ENCODE measurements at places on chromosomes 3 and 15.
A peak's percentile ranks its signal among the peaks of the same experiment; 100 is the strongest.

DNA sequence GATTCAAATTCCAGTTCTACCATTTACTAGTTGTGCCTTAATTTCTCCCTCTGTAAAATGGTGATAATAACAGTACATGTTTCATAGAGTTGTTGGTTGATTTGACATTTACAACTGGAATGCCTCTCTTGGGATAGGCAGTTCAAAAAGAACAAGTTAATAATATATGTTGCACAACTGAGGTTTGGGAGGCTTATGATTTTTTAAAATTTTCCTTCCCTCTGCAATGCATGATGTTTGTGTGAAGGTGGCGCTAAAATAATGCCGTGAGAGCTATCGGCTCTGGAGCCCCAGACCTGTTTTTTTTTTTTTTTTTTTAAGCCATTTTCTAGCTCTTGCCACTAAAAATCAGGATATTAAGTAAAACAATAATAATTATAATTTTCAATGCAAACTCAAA lies 18.6 kb downstream of the DNAJB11 start:
- no peak for DNase-seq

DNA sequence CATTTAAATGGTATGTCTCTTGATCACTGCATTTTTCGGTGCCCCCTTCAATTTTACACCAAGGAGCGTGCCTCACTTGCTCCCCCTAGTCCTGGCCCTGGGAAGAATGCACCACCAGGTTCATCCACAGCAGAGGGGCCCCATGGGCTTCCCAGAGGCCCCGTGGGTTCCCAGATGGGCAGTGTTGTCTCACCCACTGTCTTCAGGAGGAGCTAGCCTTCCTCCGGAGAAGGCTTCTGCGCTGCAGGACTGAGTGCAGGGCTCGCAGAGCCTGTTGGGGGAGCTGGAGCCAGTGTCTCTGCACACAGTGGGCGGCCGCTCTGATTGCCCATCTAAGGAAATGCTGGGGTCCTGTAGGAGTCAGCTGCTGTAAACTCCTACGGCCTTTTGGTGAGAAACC lies 45.9 kb downstream of the POLR2M start:
- DNase-seq, result no peak

GRCh38 chr15:55552926-55553325 lies 35.2 kb downstream of the PYGO1 start:
- DNase-seq, result no peak

- no peak for DNase-seq
Observed at GRCh38 chr3:98371853-98372252, 18.2 kb downstream of the OR5K4 start.

DNA sequence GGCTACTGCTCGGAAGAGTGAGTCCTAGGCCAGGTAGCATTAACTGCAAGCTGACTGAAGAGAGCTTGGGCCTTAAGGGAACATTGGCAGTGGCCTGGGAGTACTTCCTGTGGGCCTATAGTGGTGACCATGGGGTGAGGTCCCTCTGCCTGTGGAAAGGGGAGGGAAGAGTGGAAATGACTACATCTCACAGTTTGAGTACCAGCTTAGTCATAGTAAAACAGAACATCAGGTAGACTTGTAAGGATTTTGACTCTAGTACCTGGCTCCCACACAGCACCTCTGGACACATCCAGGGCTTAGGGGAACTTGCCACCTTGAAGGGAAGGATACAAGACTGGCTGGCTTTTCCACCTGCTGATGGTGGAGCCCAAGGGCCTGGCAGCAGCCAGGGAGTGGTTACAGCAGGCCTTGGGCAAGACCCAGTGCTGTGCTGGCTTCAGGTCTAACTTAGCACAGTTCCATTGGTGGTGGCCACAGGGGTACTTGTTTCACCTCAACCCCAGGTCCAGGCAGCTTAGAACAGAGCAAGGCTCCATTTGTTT lies 147.8 kb downstream of the SLC9A9 start:
- DNase-seq, result no peak

DNA sequence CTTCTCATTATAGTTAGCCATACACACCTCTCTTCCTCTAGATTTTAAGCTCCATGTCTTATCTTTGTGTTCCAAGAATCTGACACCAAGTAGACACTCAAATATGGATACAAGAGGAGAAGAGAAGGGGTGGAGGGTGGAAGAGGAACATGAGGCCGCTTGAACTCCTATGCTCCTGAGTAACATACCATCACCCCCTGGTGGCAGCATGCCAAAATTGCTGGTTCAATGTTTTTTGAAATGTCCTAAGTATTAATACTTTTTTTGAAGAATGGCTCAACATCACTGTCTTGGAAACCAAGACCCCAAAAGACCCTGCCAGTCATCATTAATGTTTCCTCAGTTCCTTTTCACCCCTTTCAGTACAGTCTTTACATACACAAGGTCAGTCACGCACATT lies 71.8 kb upstream of the HACD2 start:
- DNase-seq, result peak; percentile 32

DNA sequence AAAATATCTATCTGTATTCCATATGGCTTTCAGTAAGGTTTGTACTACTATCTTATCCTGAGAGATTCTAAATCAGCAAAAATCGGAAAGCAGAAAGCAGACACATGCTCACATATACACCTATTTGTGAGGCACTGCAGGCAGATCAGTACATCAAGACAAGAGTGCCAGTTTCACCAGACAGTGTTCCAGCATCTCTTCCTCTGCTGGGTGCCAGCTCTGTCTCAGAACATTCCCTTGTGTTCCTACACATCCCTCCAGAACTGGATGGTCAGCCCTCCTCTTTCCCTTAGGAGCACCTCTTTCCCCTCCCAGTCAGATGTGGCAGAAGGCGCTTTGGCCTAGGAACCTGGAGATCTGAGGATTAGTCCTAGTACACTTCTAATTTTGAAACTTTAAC lies 121.3 kb upstream of the IL12A start:
- no peak for DNase-seq

DNA sequence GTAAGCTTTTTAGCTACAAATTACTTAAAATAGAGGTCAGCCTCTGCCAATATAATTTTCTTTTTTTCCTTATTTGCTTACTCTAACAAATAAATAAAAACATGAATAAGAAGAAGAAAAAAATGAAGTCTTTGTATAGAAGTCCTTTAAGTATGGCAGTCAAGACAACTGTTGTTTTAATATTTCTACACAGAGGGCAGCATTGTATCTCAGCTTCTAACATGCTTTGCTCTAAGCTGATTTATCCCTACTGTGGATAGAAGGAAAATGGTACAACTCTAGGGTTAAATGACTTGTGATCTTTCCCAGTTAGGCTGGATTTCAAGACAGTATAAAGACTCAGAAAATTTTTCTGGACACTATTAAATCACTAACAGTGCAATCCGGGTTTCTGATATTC lies 104.3 kb upstream of the MEIS2 start:
- no peak for DNase-seq

- DNase-seq, result no peak
Observed at GRCh38 chr3:53944028-53944427, 52.4 kb upstream of the SELENOK start.

- DNase-seq, result no peak
Observed at GRCh38 chr3:141102372-141102771, 51.2 kb downstream of the SPSB4 start.

DNA sequence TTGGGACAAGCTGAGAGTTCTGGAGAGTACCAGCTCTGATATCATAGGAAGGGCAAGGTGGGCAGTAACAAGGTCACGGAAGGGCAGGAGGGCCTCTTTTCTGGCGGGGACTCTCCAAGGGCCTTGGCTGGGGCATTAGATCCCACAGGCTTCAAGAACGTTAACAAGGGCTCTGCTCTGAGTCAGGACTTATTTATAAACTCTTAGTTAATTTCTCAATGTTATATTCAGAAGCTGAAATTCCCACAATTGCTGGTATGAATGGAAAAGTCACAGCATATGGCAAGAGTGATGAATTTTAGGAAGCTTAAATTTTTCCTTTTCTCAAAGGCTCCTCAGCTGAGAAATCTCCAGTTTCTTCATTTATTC lies 320.2 kb upstream of the TBC1D5 start:
- no peak for DNase-seq

DNA sequence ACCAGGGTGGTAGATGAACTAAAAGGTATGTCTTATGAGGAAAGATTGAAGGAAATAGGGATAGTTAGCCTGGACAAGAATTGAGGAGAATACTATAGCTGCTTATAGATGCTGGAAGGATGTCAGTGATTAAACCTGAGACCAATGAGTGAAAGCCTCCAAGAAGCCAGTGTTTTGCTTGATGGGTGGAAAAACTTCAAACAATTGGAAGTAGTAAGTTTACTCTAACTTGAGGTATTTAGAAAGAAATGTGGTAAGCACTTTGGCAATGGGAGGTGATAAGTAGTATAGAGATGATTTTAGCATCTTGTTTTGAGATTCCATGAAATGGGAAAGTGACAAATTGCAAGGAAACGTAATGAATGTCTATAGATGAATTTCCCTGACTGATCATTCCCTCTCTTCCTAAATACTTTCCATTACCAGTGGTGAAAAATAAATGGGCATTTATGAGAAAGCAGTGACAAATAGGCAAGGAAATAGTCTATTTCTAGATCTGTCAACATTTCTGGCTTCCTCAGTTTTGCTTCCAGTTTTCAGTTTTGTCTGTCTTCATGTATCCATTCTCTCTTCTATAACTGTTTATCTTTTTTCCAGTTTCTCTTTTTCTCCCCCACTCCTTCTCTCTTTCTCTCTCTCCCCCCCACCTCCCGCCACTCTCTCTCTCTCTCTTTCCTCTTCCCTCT lies 19.2 kb downstream of the SLC15A2 start:
- DNase-seq, result no peak

DNA sequence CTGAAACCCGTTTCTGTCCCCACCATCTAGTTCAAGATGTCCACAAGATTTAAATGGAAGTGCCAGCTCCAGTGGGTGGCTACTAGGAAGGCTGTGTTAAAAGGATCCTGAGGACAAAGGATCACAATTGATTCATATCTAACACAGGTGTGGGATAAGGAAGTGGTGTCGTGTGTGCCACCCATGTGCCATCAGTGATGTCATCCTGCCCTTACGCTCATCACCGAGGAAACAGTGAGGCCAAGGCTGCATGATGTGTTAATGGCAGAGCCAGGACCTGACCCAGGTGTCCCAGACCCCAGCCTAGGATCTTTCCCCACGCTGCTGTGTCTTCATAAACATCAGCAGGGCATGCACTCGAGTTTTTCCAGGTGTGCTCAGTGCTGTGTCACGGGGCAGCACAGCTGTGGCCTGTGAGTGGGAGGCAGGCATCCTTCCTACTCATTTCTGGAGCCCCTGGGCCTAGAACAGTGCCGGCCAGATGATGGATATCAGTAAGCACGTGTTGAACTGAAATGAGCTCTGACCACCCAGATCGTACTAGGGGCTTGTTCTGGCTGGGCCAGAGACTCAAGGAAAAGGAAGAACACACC lies 10.6 kb upstream of the TGM5 start:
- no peak for DNase-seq

DNA sequence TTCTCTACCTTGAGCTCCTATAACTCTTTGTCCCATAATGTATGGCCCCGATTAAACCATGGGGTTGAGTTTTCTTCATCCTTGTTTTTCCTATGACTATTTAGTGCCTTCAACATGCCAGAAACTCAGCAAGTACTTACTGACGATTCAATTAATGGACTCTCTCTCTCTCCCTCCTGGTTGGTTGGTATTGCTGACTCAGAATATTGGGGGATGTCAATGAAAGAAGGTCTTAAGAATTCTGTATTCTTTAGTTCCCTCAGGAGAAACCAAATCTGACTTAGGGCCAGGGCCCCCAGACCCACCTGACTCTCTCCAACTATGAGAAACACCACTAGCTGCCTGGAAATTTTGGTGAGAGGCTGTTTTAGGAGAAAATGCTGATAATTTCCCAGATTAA lies 40.8 kb downstream of the TM4SF4 start:
- no peak for DNase-seq

- no peak for DNase-seq
Observed at GRCh38 chr15:70690491-70691276, 72.7 kb downstream of the UACA start.

DNA sequence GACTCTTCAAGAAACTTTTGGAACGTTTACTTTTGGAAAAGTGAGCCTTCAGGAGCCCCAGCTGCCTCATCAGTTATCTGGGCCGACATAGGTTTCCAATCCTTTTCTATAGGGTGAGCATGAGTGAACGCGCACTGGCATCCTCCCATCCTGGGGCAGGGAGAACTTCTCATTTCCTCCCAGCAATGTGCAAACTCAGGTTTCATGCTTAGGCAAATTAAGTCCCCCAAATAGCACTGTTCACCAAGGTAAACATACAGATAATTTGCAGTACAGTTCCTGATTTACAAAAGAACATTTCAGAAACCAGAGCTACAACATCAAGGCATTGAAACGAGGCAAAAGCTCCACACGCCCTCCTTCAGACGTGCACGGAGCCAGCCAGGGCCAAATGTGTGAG lies 333.5 kb upstream of the NR2E3 start:
- DNase-seq, result no peak

- no peak for DNase-seq
Observed at GRCh38 chr3:184348057-184348382, 10.6 kb downstream of the FAM131A start.

DNA sequence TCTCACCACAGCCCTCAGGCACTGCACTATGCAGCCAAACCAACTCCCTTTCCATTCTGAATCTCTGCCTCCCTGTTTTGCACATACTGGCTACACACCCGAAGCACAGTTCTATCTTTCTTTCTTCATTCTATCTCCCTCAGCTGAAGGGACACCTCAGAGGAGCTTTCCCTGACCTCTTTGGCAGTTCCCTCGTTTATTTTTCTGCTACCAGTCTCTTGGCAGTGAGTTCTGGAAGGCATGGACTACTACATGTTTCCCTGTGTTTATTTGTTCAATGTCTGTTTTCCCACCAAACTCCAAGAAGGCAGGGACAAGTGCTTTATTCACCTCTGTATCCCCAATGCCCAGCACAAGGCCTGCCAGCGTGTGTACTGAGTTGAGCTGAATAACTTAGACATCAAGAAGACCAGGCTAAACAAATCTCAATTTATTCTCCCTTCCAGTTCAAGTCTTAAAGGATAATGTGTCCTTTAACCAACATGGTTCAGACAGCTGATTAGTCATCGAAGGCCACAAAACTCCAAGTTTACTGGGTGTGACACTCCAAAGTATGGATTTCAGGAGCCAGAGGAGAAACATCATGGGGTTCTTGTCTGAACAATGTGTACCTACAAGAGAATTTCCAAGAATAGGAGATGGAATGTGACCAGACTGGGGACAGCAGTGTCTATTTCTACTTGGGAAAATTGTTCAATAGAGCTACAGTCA lies 260.1 kb upstream of the CTNNB1 start:
- no peak for DNase-seq

All from activated CD4-positive, alpha-beta T cell treated with anti-CD3 and anti-CD28 coated beads for 48 hours (primary cell).